ENCODE measurements at places on chromosomes 1 and 21.

GRCh38 chr21:42028766-42029425 is 18.7 kb upstream of the ZBTB21 start:
- no peak for DNase-seq

DNA sequence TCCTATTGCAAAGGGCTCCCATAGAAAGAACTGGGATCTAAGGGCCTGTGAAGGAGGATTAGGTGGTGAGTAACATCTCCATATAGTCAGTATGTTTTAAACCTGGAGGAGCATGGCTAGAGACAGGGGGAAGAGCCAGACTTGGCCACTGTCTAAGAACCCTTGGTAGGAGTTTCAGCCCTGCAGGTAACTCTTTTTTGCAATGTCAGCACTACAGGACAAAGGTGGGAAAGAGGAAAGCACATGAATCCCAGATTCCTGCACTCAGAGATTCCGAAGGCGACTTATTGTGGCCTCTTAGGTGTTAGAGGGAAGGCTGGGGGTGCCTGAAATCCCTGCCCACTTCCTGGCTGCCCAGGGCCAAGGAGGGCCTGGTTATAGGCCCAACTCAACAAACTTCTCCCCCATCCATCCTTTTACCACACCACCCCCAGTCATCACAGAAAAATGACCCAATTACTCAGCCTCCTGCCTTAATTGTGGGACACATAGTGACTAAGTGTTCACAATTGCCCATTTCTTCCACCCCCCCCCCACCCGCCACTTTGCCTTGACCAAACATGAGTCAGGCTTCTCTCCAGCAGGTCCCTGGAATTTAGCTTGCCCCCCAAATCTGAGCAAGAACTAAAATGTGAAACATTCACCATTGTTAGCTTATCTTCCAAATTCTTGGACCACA is 1.9 kb upstream of the NTNG1 start:
- DNase-seq, result no peak

GRCh38 chr1:11935057-11935412 is 518 bp downstream of the PLOD1 start:
- DNase-seq, result no peak

GRCh38 chr1:4931486-4931885 is 277.1 kb downstream of the AJAP1 start:
- DNase-seq, result no peak

- DNase-seq, result no peak
These were observed 128.2 kb downstream of the KCNN3 start for GRCh38 chr1:154741741-154742495.

- no peak for DNase-seq
These were observed 1.3 kb downstream of the PRDM16 start for GRCh38 chr1:3070309-3070643.

DNA sequence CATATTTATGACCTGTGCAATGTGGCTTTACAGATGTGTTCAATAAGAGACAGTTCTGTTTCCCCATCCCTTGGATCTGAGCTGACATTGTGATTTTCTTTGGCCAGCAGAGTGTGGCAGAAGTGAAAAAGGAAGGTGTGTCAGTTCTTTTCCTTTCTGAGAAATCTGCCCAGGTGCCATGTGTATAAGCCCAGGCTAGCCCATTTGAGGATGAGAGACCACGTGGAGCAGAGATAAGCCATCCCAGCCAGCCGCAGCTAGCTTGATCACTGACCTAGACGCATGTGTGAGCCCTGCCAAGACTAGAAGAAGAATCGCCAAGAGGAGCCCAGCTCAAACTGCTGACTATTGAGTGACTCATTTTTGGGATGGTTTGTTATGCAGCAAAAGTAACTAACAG is 127.8 kb downstream of the KCNJ6 start:
- DNase-seq, result no peak

DNA sequence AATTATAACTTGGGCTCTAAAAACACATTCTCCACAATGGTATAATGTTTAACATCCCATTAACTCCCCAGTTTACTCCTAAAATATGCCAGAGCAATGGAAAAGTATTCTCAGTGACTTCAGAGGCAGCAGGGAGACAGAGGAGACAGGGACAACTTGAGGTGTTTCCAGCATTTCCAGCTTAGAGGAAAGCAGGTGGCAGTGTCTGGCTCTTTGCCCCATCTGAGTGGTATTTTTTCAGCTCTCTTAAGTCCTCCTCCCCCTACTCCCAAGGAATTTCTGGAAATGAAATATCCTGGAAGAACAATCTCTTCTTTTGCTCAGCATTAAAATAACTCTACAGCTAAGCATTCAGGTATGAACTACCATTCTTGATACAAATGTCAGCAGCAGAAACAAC is 10.8 kb upstream of the ERMAP start:
- no peak for DNase-seq

DNA sequence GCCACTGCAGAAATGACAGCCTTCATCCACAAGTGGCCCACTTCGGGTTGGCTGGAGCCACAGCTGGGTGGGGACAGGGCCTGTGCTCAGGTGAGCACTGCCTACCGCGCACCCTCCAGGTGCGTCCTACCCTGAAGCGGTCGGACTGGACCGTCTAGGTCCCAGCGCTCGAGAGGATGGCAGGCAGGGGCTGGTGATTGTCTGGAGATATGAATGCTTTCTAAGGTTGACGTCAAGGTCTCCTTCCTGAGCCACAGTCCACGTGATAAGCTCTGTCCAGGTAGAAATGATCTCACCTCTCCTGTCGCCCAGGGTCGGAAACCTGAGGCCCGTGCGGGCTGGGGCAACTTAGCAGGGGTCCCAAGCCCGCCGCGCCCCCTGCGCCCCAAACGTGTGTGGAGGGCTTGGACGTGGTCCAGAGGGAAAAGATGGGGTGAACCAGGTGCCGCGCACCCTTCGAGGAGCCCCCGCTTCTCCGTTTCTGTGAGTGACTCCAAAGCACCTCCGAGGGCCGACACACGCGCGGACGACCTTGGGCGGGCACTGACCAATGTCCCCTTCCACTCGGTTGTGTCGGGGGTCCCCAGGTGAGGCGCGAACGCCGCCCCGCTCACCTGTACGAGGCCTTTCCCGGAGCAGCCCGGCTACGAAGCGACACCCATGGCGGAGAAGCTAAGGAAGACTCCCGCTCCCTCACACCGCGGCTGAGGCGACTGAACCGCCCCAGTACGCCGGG is 853 bp upstream of the DOP1B start:
- no peak for DNase-seq

GRCh38 chr21:14863745-14864210 is 201.0 kb downstream of the NRIP1 start:
- no peak for DNase-seq

- DNase-seq, result no peak
These were observed 246.5 kb upstream of the C1orf174 start for GRCh38 chr1:4146614-4147013.

DNA sequence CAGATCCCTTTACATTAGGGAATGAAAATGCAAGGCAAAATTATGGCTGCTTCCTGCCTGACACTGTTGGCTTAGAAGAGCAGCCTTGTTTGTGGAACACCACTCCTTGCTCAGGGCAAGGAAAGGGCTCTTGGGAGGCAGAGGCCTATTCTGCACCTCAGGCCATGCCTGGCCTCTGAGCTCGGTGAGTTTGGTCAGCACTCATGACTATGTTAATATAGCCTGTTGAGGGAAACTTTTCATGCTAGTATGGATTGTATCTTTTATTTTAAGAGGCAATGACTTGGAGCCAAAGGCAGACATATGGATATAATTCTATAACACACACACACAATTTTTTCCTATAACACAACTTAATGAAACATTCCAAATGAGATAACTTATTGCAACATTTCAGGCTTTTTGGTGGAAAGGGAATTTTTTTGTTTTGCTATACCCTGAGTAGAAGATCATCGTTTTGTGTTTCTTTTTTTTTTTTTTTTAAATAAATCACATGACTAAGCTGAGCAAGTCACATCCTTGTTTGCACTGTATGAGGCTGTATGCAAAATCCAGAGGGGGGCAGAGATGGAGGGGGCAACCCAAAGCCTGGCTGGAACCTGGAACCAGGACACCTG is 5.6 kb upstream of the YRDC start:
- DNase-seq, result no peak

GRCh38 chr1:161046605-161047228 is 940 bp upstream of the USF1 start:
- peak; percentile 24 for DNase-seq

DNA sequence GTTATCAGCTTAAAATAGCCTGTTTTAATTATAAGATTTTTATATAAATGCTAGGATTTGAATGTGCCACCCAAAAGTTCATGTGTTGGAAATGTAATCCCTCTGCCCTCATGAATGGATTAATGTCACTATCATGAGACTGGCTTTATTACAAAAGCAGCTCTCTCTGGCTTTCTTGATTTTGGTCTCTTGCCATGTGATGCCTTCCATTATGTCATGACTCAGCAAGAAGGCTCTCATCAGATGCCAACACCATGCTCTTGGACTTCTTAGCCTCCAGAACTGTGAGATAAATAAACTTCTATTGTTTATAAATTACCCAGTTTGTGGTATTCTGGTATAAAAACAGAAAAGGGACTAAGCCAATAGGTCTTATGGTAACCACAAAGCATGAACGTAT is 6.9 kb upstream of the PRSS38 start:
- DNase-seq, result no peak

- DNase-seq, result no peak
These were observed 304.3 kb upstream of the ESRRG start for GRCh38 chr1:217027403-217028080.

GRCh38 chr1:182185842-182186756 is 124.6 kb upstream of the ZNF648 start:
- no peak for DNase-seq

DNA sequence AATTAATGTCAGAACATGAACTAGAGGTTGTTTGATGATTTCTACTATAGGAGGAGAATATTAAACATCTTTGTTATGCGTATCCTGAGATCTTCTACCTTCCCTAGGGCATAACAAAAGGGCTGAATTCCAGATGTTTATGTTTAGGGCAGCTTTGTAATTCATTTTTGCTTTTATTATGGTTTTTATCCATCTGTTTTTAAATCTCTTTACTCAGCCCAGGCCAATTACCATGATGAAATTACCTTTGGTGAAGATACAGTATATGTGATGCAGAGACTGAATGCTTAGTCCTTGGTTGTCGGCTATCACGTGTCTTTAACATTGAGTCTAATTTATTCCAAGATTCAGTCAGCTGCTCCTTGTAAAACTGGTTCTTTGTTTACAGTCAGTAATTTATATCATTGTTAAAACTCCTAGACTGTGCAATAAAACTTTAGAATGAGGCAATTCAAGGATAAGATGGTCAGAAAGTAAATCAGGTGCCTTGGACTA is 176.9 kb downstream of the CTH start:
- DNase-seq, result no peak

GRCh38 chr1:72780212-72780611 is 497.9 kb upstream of the NEGR1 start:
- DNase-seq, result no peak

DNA sequence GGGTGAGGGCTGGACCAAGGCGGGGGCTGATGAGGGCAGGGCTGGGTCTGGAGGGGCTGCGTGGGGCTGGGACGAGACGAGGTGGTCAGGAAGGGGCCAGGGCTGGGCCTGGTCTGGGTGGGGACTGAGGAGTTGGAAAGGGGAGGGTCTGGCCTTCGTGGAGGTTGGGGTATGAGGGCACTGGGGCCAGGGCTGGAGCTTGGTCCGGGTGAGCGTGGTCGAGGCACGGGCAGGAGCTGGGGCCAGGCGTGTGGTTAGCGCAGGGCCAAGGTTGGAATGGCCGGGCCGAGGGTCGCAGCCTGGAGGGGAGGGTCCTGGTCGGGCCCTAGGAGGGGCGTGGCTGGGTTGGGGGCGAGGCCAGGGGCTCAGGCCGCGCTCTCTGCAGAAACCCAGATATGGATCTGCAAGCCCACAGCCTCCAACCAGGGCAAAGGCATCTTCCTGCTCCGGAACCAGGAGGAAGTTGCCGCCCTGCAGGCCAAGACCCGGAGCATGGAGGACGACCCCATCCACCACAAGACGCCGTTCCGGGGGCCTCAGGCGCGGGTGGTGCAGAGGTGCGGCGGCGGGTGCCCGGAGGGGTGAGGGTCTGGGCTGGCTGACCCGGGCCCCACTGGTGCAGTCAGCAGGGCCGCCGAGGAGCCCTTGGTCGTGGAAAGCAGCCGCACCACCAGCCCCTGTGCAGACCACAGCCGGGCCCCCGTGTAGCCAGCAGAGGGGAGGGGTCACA is 9.0 kb downstream of the TTLL10 start:
- no peak for DNase-seq

DNA sequence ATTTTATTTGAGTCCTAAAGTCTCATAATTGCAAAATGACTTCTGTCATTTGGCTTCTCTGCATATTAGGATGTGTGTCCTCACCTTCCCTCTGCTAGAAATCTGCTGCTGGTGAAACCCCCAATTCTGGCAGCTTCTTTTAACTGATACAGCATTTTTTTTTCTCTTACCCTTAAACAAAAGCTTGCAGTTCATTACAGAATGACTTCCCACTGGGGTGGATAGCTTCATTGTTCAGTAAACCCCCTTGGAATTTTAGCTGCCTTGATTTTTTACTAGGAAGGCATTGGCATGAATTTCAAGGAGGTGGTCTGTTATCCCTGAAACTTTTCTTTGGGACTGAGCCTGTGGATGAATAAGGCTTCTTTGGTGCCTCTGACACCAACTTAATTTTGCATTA is 16.8 kb downstream of the TSEN15 start:
- DNase-seq, result no peak

DNA sequence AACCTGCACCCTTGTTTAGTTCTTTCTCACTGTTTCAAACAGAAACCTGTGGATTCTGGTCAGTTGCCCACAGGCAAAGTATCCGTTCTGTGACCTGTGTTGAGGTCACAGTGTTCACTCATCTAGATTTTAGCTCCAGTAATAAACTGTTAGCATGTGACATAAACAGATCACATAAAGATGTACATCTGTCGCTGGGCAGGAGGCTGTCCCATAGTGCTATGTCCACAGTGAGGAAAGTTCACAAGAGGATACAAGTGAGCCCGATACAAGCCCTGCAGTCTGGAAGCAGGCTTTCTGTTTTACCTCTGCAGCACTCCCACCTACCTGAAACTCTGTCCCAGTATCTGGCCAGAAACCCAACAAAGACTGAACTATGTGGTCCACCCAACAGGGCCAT is 28.4 kb downstream of the LMX1A start:
- no peak for DNase-seq

DNA sequence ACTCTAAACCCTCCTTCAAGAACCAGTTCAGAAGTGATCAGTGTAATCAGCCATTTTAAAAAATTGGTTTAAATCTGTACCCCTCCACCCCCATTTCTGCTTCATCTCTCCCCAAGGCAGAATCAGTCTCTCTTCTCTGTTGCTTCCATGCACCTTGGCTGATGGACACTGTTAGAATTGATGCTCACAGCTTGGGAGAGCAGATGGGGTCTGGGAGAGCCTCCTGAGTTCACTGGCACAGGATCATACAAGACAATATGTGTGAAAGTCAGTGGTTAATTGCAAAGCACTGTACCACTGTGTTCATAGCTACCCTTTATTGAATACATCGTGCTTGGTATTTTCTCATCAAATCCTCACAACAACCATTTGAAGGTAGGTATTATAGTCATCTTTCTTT is 140.9 kb downstream of the ROR1 start:
- DNase-seq, result no peak

- DNase-seq, result peak; percentile 51
These were observed 83.2 kb downstream of the TM2D1 start for GRCh38 chr1:61641578-61642336.
